ENCODE measurements at places on chromosomes 11 and 22. TPM values are rescaled to one million over a fixed set of nuclear protein-coding genes. Genes with fewer than 3 reads are reported as not detected.

GRCh38 chr11:103849366-103849765 lies 187.1 kb upstream of the DDI1 start:
- DNase-seq: no peak

DNA sequence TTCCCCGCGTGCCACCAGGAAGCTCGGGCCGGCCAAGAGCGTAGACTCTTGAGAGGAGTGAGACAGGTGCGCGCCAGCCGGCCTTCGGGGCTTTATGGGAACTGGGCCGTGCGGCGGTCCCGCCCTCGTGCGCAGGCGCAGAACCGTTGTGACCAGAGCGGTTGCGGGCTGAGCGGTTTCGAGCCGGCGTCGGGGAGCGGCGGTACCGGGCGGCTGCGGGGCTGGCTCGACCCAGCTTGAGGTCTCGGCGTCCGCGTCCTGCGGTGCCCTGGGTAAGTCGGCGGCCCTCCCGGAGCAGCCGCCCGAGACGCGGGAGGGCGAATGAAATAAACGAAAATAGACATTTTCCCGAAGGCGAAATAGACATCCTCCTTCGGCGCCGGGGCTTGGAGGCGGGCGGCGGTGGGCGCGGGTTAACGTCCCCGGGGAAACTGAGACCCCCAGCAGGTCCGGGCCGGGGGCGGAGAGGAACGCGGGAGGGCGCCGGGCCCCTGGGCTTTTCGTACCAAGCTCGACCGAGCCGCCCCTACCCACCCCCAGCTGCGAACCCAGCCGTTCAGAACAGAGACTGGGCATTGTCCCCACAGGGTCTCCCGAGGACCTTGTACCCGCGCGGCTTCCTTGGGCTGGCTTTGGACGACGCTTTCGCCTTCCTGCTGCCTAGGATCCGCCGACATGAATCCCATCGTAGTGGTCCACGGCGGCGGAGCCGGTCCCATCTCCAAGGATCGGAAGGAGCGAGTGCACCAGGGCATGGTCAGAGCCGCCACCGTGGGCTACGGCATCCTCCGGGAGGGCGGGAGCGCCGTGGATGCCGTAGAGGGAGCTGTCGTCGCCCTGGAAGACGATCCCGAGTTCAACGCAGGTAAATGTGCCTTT lies at the start of gene ASRGL1:
TSS of gene ASRGL1 (plus strand) at position 146 of the 879 bp plus-strand sequence. CDS start at position 676, 530 bp downstream.
- peak; percentile 59 for DNase-seq

DNA sequence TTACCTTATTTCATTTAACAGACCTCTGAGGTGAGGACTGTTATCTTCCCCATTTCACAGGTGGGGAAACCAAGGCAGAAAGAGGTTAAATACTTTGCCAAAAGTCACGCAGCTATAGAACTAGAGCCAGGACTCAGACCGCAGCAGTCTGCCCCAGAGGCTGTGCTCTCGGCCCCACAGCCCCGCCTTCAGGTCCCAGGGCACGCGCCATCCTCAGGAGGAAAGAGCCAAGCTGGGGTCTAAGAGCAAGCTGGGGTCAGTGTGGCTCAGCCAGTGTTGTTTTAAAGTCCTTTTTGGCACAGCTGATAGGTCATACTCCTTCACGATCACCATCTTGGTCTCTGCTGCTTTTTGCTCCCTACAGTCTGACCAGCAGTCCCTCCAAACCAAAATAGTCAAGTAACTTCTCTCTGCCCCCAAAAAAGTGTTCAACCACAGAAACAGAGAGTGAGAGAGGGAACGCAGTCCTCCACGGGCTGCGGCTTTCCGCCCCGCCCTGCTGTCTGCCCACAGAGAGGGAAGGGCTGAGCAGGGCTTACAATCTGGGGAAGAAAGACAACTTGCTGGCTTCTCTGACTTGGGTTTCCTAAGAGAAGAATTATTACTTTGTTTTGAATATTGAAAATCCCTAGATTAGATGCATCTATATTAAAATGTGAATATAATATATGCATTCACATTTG lies 137.2 kb upstream of the OPCML start:
- no peak for DNase-seq

GRCh38 chr11:35389897-35390465 lies 29.4 kb downstream of the SLC1A2 start:
- no peak for DNase-seq

- no peak for DNase-seq
Measured at GRCh38 chr11:9022961-9023680, 19.3 kb upstream of the NRIP3 start.

DNA sequence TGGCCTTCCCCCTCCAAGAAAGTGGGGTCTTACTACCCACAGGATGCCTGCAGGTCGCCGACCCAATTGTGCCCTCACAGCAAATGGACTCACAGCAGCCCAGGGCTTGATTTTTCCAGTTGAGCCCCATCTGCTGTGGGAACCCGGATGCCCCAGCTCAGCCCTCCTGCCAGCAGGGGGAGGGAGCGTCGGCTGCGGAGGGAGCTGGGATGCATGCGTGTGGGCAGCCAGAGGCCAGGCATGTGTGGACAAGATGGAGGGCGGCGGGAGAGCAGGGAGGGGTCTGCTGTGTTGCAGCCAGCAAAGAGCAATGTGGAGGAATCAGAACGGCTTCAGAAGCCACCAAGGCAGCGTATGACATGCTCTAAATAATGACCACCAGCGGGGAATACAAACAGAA lies 41.0 kb upstream of the EIF3D start:
- DNase-seq: no peak

DNA sequence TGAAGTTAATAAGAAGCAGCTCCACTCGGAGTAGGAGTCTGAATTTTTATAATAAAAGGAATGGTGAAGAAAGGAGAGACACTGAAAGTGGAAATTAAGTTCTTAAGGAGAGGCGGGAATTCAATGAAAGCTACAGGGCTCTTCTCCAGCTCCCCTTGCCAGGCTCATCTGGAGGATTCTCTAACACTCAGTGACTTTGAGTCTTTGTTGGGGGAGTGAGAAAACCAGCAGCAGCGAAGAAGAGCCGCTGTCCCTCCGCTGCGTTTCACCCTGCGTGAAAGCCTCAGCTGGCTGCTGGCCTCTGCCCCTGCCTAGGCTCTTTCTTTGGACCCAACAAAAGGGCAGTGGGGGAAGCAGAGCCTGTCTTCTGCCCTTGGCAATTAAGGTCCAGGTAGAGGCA lies 113.0 kb downstream of the NTM start:
- DNase-seq: no peak

GRCh38 chr11:128151780-128152179 lies 435.6 kb downstream of the ETS1 start:
- no peak for DNase-seq

GRCh38 chr11:127493330-127494022 lies 492.9 kb upstream of the KIRREL3 start:
- DNase-seq: no peak

GRCh38 chr22:39318507-39319283 lies 728 bp downstream of the RPL3 start:
- DNase-seq: no peak

- no peak for DNase-seq
Measured at GRCh38 chr11:43747130-43747802, 66.7 kb downstream of the HSD17B12 start.

DNA sequence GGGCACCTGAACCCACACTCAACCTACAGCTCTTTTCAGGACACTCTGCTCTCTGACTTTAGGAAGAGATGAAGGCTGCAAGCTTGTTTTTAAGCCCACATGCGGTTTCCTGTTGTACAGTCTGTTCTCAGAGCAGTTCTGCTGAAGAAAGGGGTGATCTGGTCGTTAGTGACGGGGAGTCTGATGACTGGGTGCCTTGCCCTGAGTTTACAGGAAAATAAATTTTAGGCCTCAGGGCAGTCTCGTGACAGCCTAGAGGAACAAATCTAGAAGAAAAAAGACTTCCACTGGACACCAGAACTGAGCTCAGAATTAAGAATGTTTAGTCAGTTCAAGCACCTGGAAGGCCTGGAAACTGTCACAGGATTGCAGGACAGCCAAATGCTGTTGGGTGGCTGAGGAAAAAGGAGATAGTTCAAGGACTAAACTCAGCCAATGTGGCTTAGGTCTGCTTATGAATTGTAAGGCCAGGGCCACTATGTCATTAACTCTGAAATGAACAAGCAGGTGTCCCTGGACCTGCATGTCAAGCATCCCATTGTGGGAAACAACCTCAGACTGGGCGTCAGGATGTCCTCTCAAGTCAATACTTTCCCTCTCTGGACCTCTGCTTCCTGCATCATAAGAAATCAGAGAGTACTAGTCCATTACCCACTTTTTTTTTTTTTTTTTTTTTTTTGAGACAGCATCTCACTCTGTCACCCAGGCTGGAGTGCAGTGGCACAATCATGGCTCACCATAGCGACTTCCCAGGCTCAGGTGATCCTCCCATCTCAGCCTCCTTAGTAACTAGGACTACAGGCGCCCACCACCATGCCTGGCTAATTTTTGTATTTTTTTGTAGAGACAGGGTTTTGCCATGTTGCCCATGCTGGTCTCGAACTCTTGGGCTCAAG lies 5.7 kb downstream of the PIK3IP1 start:
- no peak for DNase-seq

GRCh38 chr11:71268706-71269321 lies 16.4 kb upstream of the SHANK2 start:
- DNase-seq: no peak

DNA sequence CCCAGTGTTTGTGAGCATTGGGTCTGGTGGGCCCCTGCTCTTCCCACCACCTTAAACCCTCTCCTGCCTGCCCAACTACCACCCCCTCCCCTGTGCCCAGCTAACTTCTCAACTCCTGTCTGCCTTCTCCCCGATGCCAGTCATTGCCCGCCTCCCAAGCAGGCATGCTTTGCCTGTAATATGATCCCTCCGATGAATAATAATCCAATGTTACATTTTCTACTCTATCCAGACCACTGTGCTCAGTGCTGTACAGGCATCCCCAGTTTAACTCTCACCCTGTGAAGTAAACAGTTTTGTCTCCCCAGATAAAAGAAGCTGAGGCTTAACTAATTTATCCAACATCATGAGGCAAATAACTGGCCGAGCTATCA lies 35.5 kb upstream of the OLFML1 start:
- DNase-seq: no peak

DNA sequence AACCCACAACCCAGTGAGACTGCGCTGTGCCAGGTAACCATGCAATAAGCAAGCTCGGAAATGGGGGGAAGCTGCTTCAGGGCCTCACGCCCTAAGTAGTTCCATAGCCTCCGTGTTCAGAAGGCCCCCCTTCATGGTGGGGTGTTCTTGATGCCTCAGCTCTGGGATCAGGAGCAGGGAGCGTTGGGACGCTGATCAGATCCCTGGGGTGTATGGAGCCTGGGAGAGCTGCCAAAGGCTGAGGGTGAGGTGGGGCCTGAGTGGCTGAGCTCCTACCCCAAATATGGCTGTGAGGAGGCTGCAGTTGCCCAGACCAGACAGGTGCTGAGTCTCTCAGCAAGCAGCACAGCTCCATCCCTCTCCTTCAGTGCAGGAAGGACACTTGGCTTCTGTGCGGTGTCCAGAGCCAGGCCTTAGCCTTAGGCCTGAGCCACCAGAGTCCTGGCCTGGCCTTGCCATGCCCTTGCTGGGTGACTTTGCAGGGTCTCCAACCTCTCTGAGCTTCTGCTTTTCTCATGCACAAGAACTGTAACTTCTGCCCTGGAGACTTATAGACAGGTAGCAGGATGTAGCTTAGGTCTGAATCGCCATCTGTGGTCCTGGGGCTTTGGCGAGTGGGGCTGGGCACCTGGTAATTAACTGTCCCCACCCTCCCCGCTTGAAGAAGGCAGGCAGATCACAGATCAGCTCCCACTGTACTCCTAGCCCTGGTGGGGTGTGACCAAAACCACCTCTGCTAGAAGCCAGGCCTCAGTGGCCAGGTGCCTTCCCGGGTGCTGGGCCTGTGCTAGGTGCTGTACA lies 5.3 kb downstream of the MMP11 start:
- DNase-seq: no peak

GRCh38 chr11:72069787-72070251 lies 10.5 kb downstream of the NUMA1 start:
- no peak for DNase-seq

DNA sequence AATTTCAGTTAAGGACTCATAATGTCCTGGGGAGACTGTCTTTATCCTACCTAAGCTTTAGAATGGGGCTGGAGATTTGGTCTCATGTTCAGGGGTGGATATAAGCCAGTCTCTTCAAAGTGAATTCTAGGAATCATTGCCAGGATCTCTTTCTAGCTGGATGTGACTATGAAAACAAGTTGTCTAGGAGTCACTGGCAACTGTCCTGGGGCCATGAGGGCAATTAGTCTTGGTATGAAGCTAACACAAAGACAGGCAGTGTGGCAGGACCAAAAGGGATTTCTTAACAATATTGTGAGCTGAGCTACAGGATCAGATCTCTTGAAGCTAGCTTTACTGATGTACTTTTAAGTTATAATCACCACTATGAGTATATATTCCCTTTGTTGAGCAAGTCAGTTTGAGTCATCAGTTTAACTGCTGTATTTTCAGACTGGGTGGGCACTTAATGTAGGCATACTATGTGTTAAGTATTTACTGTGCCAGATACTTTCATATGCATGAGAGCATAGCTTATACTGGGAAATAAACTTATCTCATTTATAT lies 390.0 kb upstream of the CCDC90B start:
- DNase-seq: no peak

DNA sequence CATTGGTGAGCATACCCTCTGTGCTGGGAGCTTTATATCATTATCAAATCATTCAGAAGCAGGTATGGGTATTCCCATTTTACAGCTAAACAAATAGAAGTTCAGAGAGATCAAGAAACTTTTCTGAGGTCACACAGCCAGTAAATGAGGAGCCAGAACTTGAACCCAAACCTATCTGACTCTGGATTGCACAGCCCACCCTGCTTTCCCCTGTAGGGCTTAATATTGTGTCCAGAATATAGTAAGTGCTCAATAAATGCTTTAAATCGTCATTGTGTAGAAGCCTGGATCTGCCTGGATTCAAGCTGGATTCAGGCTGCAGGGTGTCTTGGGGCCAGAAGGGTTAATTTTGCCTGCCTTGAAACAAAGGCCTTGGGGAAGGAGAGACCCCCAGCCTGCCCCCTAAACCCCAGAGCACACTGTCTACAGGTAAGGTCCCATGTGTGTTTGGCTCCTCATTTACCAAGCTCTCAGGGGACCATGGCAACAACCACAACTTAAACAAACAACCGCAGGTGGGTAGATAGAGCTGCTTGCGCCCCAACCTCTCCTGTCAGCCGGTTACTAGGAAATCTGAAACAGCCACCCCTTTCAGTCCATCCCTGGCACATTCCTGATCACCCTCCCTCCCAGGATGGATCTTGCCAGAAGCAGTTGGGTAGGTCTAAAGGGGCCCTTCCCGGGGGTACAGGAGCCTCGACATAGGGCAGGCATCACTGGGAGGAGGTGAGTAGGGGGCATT lies 3.0 kb upstream of the SEC14L3 start:
- DNase-seq: no peak

Gene CUL5
- polyA plus RNA-seq: 47.5 TPM

Gene YPEL4
- polyA plus RNA-seq: 3.1 TPM

Gene GAB4
- not detected for polyA plus RNA-seq

Gene BRMS1
- polyA plus RNA-seq: 35.4 TPM

Gene RAB38
- 22.2 TPM for polyA plus RNA-seq

Gene NCR3LG1
- polyA plus RNA-seq: 2.0 TPM

Gene PRR33
- not detected for polyA plus RNA-seq

Gene AIFM3
- 0.47 TPM for polyA plus RNA-seq

Gene OR2AG2
- 0.12 TPM for polyA plus RNA-seq

Gene SLC22A6
- 27.0 TPM for polyA plus RNA-seq

Gene KRTAP5-10
- not detected for polyA plus RNA-seq

Gene C11orf91
- not detected for polyA plus RNA-seq

Gene NXPE1
- polyA plus RNA-seq: not detected

All from renal cortex interstitium (tissue), 15 donors.